ENCODE measurements at places on chromosomes 16 and 17. TPM values are rescaled to one million over a fixed set of nuclear protein-coding genes. Genes with fewer than 3 reads are reported as not detected.

GRCh38 chr17:41825175-41825845 lies 10.7 kb downstream of the NT5C3B start:
- DNase-seq: no peak

DNA sequence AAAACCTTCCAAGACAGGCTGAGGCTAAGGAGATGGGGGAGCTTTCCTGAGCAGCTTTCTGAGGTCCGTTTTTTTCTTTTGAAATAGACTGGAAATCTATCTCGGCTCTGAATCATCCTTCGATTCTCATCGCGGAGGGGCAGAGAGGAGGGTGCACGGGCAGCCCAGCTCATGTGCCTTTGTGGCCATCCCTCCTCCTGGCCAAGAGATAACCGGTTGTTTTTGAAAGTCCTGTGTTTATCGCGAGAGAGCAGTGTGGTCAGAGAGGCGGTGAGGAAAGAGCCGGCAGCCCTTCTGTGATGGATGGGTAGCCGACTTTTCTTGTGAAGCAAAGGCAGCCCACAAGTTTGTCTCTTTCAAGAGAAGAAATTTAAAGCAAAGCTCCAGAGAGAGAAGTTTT lies 191.6 kb downstream of the CCDC182 start:
- DNase-seq: no peak

GRCh38 chr16:89823087-89823823 lies 5.0 kb upstream of the SPIRE2 start:
- no peak for DNase-seq

- no peak for DNase-seq
Observed at GRCh38 chr17:22516861-22517636, 824.7 kb downstream of the KCNJ18 start.

- no peak for DNase-seq
Observed at GRCh38 chr16:28897826-28898225, 19.5 kb downstream of the ATP2A1 start.

GRCh38 chr16:67966549-67967182 lies 1.8 kb downstream of the SLC12A4 start:
- no peak for DNase-seq

- DNase-seq: no peak
Observed at GRCh38 chr17:72030067-72030899, 90.5 kb upstream of the SOX9 start.

- DNase-seq: no peak
Observed at GRCh38 chr17:68288804-68289203, 2.1 kb downstream of the SLC16A6 start.

DNA sequence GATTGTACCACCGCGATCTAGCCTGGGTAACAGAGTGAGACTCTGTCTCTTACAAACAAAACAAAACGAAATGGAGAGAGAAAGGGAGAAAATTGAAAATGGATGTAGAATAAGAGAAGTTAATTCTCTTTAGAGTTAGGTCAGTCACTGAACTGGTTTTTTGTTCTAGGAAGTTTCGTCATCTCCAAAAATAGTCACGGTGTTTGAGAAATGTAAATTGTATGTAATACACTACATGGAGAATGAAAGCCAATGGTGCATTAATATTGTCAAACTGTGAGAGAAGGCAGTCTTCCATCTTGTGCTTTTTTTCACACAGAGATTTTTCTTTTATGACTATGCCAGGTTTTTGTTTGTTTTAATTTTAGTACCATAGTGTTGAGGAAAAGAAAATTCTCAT lies 145.9 kb downstream of the BCAS3 start:
- no peak for DNase-seq

DNA sequence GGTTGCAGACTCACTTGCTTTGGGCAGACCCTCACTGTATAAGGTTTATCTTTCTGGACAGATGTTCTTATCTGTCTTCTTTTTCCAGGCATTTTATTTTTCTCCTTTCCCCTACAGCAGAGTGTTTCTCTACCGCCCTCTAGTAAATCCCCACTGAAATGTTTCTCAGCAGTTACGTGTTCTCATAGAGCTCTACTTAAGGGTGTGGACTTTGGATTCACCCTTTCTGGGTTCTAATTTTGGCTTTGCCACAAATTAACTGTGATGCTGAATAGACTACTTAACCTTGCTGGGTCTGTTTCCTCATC lies 2.0 kb downstream of the ADAT1 start:
- no peak for DNase-seq

GRCh38 chr16:67842509-67843342 lies 606 bp downstream of the THAP11 start:
- DNase-seq: peak; percentile 83

DNA sequence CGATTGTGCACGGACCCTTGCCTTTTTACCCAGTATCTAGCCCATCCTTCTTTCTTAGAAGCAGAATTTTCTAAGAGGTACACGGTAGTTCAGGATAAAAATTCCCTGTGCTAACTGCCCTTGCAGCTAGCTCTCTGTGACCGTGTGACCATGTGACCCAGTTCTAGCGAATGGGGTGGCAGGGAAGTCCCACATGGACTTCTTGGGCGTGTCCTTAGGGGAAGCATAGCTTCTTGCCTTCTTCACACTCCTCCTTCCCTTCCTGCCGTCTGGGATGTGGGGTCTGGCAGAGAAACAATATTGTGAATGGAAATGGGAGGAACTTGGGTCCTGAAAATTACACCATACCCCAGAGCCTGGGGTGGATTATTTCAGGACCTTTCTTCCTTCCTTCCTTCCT lies 670.7 kb downstream of the MAF start:
- DNase-seq: no peak

GRCh38 chr17:45703348-45703747 lies 80.8 kb upstream of the CRHR1 start:
- DNase-seq: no peak

The CEP20 gene
- total RNA-seq: 14.8 TPM

The WNT9B gene
- total RNA-seq: not detected

The PKMYT1 gene
- 5.7 TPM for total RNA-seq

The CDH13 gene
- total RNA-seq: not detected

Data from CD4-positive, CD25-positive, alpha-beta regulatory T cell (primary cell).